DMS 273 treated with DMSO at 0.1 percent for 48 hours (cell line): ENCODE measurements at places on chromosomes 11 and 22.

- no peak for DNase-seq
Observed at GRCh38 chr11:35111161-35112055, 27.6 kb upstream of the CD44 start.

GRCh38 chr11:133835593-133836548, 9.4 kb downstream of the SPATA19 start:
- no peak for DNase-seq

GRCh38 chr11:101031713-101032112, 97.9 kb downstream of the PGR start:
- DNase-seq: no peak

DNA sequence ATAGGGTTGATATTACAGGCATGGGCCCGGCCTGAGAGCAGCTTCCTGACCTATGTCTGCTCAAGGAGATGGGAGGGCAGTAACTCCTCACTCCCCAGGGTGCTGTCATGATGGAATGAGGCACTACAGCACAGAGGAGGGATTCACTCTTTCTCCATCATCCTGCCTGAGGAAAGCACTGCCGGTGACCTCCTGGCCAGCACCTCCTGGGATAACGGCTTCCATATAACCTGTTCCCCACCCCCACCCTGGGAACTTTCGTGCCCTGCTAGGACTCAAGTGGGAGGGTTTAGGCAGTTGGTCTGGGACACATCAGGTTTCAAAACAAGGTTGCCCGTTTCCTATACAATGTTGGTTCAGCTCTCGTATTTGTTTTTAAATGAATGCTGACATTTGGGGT, 42.7 kb upstream of the MN1 start:
- DNase-seq: no peak
